CD8-positive, alpha-beta T cell (primary cell): ENCODE measurements at places on chromosomes 2 and 18.

DNA sequence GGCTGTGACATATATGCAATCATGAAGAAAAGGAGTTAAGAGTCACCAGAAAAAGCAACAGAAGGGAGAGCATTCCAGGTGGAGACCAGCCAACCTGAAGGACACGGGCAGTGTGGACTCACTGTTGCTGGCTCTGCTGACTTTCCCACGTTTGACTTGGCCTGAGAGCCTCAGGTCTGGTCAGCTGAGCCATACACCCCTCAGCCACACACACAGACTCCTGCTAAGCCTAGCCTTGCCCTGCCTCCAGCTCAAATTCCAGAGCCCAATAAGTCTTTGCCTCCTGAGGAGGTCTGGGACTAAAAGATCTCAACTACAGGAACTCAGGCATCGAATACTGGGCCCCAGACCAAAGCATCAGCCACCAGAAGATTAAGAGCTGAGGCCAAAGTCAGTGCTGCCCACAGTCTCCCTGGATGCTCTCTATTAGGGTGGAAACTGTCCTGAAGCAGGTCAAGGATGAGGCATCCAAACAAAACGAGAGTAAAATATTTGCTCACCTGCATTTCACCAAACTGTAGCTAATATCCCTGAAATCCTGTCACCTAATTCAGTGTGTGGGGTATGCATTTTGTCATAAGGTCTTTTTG lies 23.3 kb downstream of the CACNB4 start:
- no peak for DNase-seq

GRCh38 chr18:30280861-30281470 lies 761.6 kb downstream of the DSC3 start:
- DNase-seq = no peak

DNA sequence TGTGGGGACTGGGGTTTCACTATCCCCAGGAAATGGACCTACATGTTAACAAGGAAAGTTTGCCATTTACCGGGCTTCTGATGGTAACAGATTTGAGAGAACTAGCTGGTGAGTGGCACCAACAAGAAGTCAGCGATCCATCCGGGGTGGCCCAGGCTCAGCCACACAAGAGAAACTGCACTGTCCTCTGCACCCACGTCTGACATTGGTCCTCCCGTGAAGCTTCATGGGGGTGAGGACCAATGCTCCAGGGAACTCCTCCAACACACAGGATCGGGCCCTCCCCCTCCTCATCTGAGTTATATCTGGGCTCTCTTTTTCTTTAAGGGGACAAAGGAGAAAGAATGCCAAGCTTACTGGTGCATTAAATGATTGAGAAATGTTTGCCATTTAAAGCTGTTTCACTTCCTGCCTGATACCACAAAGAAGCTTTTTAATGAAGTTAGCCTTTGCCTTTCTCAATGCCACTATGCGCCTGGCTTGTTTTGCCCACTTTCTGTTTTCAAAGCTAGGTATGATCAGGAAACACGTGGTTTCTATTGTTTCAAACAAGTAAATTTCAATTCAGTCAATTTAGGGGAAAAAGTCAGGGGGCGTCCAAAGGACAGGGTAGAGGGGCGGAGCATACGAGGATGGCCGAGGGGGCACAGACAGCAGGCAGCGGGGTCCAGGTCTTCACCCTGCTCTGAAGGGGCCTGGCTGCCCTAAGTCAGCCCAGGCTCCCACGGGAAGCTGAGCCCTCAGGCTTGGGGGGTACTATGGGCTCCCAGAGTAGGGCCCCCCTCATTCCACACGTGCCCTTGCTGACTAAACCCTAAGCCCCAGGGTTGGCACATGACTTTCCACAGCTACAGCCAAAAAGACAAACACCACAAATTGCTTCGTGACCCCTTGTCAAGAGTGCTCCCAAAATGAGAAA lies 204.0 kb upstream of the ID2 start:
- no peak for DNase-seq

DNA sequence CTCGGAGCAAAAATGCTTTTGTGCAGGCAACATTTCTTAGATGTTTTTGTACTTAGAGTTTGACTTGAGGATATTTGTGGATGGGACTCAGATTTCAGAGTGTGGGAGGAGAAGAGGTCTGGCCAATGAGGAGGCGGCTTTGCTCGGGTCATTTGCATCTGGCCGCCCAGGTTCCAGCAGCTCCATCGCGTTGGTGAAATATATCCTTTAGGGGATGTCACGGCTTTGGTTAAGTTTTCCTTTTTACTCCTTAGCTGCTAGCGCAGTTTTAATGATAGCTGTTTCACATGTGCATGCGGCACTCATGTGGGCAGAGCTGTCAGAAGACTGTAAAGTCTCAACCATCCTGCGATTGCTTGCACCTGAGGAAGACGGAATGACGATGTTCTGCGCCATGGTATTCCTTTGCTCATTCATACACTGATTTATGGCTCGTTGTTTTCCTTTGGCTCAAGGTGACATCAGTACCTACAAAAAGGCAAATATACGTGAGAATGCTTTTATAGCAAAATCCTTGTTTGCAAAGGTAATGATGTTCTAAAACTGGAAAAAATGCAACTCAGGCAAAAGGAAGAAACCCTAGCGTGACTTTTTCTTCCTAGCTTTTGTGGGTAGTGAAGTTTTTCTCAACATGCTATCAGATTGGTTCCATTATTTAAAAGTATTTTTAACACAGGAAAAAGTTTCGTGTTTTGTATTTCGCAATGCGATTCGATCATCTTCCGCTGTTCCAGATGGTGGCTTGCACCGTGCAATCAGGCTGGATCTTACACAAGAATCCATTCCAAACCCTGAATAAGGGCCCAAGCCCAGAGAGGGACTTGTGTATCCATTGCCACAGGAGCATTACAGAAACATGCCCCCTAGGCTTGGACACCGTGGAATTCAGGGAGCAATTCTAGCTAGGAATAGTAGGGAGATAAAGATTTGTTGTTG lies 70.5 kb upstream of the ZNF516 start:
- no peak for DNase-seq

- no peak for DNase-seq
These were observed 440.0 kb downstream of the THSD7B start for GRCh38 chr2:137205324-137205723.

GRCh38 chr18:26893996-26894395 lies 28.5 kb upstream of the AQP4 start:
- DNase-seq = no peak

DNA sequence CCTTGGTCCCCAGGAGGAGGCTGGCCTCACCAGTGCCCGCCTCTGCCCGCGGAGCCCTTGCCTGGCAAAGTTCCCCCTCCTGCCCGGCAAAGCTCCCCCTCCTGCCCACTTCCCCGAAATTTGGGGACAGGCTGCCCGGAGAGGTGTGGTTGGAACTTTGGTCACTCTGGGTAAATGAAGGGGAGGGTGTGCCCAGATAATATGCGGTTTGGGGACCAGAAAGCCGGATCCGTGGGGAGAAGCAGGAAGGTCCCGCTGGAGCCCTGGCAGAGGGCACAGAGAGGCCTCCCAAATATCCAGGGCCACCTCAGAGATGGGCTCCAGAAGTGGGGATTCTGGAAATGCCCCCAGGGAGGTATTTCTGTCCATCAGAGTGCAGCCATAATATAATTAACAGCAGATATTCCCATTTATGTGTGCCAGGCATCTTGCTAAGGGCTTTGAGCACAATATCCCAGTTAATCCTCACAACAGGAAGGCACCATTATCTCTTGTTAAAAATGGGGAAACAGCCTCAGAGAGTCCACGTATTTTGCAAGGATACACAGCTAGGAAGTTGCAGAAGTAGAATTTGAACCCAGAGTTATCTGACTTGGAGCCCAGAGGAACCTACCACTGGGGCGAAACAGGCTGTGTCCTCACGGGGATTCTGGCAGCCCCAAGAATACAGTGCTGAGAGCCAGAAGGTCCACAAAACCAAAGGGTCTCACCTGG lies 914 bp downstream of the STEAP3 start:
- no peak for DNase-seq

DNA sequence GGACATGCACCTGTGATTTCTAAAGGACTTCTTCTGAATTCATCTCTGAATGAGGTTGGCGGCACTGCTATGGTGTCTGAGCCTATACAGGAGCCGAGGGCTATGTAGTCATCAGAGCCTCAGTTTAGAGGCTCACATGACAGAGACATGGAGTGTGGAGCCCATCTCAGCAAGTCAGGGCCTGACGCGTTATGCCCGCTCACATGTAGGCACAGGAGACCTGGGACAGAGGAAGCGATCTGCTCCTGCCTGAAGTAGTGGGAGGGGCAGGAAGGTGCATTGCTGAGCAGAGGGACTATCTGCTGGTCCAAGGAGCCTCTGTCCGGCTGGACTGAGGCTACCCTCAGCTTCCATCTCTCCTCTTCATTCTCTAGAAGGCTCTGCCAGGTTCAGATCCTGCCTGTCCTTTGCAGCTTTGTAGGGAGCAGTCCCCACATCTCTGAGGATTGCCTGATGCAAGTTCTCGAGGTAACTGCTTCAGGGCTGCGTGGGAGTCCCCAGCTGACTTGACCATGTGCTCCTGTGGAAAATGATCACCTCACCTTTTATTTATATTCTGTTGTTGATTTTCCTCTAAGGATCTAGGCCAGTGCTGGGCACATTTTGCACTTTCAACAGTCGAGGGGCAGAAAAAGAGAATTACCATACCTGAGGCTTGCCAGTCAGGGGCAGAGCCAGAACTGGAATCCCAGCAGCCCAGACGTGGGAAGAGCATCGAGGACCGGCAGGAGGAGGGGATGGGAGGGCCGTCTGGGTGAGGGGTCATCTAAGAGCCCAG lies 16.6 kb downstream of the KLHL29 start:
- DNase-seq = no peak

- no peak for DNase-seq
These were observed 308.9 kb upstream of the LRRTM4 start for GRCh38 chr2:77831060-77831459.

- DNase-seq = no peak
These were observed 190.7 kb downstream of the NOL4 start for GRCh38 chr18:34033968-34034367.

DNA sequence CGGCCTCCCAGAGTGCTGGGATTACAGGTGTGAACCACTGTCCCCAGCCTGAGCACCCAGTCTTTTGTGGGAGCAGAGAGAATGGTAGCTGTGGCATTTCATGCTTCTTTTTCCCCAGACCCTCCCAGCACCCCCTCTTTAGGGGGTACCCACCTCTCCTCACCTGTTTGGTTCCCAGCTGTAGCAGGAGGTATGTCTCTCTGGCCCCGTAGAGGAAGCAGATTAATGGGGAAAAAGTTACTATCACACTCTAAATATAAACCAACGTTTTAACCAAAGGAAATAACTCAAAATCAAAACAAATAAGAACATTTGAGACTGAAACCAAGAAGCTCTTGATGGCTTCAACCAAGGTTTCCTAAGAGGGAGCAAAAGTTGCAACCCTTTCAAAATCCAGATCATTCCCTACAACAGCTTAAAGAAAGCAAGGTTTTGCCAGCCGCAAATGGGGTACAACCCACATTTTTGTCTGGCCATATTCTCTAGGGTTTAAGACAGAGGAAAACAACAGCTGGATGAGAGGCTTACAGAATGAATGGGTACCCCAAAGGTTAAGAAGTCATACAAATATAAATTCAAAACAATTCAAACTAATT lies 8.0 kb downstream of the RNF125 start:
- no peak for DNase-seq

- DNase-seq = peak; percentile 55
These were observed 30.6 kb upstream of the CD8A start for GRCh38 chr2:86821306-86821705.

DNA sequence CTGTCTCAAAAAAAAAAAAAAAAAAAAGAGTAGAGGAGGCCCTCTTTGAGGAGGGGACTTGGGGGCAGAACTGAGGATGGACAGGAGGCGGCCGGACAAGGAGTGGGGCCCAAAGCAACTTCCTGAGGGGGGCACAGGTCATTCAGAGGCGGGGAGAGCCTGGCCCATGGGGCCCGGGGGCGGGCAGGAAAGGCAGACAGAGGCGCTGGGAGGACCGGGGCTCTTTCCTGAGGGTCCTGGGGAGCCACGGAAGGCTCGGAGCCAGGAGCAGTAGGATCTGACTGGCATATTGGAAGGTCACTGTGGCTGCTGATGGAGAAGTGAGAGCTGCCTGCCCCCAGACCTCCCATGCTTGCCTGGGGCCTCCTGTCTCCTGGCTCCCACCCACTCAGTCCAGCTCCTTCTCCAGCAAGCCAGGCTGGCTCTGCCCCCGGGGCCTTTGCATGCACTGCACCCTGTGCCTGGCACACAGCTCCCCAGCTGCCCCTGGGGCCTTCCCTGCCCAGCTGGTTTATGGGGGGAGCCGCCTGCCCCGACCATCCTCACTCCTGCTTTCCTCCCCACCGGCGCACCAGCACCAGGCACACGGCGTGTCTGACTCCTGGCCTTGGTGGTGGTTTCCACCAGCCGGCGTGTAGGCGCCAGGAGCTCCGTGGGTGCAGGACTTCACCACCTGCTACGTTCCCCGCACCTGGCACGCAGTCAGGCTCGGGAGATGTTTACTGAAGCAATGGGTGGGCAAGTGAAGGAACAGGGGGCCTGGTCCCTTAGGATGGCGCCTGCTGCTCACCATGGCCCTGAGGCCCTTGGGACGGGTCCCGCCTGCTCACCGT lies 5.6 kb downstream of the ESPNL start:
- DNase-seq = no peak

GRCh38 chr2:71831193-71831577 lies 316.5 kb downstream of the CYP26B1 start:
- no peak for DNase-seq

- DNase-seq = no peak
These were observed 86.7 kb downstream of the TMEM18 start for GRCh38 chr2:590214-591175.

DNA sequence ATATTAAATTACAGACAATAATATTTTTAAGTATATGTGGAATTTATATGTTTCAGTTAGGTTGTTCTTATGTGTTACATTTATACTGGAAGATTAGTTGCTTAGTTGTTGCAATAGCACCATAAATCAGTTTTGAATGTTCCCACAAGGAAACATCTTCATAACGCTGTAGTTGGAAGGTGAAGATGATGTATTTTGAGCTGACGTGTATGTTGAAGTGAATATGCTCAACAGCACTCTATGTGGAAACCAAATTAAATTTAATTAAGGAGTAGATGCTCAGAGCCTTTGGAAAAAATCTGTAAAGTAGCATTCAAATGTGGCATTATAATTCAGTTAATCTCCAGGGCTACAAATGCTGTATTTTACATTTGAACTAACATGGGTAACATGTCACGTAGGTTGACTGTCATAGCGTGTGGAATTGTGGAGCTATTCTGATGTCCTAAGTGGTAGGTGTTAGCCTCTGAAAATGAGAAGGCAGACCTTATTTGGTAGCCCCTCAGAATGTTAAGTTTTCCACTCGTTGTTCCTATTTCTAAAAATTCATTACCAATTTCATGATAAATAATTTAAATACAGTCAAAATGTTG lies 88.5 kb downstream of the MEIS1 start:
- DNase-seq = no peak

DNA sequence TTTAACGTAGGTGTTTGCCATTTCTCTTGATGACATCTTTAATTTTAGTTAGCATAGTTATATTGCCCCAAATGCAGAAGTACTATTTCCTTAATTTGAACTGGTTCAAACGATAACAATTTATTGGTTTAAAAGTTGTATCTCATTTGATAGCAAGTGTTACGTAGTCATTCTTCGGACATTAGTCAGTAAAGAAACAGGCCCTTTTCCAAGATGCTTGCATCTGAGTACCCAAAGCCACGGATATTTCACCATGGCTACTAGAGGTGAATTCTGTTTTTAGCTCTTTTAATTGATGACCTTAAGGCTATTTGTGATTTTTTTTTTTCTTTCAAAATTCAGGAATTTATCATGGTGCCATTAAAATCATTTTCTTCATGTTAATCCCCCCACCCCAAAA lies 32.1 kb downstream of the GLS start:
- DNase-seq = no peak

GRCh38 chr2:100068395-100068794 lies 74.0 kb downstream of the AFF3 start:
- DNase-seq = no peak
